ENCODE measurements at places on chromosomes 11 and 22. TPM values are rescaled to one million over a fixed set of nuclear protein-coding genes. Genes with fewer than 3 reads are reported as not detected.

TRIM48 gene
- total RNA-seq, result not detected

RTN4R gene
- 12.2 TPM for total RNA-seq

RAG1 gene
- 0.23 TPM for total RNA-seq

OR51B4 gene
- not detected for total RNA-seq

GRCh38 chr22:49481659-49482399, 345.8 kb downstream of the BRD1 start:
- H3K36me3 ChIP-seq, result no peaks in the 10 kb centered on the region
- DNase-seq, result peak; percentile 10
- H3K4me1 ChIP-seq, result no peaks in the 10 kb centered on the region
- H3K27me3 ChIP-seq, result peaks cover 50% of the 10 kb centered on the region
- H3K4me3 ChIP-seq, result peak overlapping the region; percentile 44

DNA sequence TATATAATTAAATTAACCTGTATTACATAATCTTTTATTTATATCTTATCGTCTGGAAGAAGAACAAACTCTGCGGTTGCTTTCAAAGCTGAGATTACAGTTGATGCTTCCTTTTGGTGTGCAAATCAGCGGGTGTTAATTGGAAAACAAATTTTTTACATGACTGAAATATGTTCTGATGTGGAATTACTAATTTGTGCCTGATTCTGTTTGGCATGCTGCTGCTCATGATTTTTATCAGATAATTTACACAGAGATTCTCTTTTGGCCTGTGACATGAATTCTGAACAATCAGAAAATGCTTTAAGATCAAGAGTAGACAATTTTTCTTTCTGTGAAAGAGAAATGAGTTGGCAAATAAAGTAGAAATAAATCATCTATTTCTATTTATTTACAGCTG, 510.8 kb downstream of the NELL1 start:
- DNase-seq, result no peak
- no peaks in the 10 kb centered on the region for H3K36me3 ChIP-seq
- no peaks in the 10 kb centered on the region for H3K27me3 ChIP-seq
- no peak overlapping the region for H3K27ac ChIP-seq

DNA sequence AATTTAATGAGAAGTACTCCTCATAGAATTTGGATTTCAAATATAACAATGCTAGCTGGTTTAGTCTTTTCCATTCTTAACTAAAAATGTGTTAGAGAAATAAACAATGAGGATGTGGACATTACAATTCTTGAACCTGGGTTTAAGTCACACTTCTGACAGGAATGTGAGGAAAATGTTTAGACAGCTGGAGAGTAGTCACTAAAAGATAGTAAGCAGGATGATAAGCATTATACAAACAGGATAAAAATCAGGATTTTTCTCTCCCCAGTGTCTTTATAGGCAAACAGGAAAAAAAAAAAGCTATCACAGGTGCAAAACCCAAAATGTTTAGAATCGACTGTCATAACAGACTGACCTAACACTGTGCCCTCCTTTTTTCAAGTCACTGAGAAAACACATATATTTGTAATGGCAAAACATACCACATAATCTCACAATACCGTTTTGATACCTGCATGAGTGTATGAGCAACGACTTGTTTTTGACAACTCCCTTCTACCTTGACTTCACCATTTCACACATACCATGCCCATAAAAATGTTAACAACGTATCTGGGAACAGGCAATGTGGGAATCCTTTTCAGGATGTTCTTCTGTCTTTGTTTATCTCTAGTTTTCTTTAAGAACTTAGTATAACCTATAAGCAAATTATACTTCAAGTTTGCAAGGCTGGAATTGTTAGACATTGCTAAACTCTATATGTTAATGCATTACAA, 242.0 kb downstream of the SBF2 start:
- H3K4me1 ChIP-seq, result peaks cover 22% of the 10 kb centered on the region
- H3K4me3 ChIP-seq, result no peak overlapping the region
- no peak overlapping the region for H3K27ac ChIP-seq
- no peaks in the 10 kb centered on the region for H3K27me3 ChIP-seq
- no peaks in the 10 kb centered on the region for H3K36me3 ChIP-seq
- DNase-seq, result no peak

DNA sequence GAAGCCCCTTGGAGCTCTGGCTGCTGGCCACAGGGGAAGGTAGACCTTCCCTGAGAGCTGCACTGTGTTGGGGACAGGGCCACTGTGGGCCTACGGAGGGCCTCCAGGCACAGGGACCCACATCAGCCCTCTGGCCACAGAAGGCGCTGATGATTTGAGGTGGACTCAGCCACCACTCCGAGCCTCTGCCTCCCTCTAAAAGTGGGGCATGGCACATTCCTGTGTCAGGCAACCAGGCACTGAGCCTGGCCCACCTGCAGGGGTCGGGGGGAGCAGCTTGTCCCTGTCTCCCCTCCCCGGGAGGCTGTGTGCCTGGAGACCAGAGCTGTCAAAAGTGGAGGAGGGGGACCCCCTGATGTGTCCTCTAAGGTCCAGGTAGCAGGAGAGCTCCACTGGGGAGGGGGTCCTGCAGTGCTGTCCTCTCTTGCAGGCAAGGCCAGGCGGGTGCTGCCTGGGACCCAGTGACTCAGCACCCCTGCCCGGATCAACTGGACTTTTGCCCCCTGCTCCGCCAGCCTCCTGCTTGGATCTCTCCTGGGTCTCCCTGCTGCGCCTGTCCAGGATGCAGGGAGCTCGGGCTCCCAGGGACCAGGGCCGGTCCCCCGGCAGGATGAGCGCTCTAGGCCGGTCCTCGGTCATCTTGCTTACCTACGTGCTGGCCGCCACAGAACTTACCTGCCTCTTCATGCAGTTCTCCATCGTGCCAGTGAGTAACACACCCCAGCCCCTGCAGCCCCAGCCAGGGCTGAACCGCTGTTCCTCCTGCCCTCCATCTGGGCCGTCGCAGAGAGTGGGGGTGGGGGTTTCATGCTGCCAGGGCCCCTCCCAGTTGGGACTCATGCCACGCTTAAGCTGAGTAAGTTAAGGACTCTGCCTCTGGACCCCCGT, 17.5 kb upstream of the CDKN1C start:
- no peaks in the 10 kb centered on the region for H3K36me3 ChIP-seq
- no peaks in the 10 kb centered on the region for H3K27me3 ChIP-seq
- no peak for DNase-seq

DNA sequence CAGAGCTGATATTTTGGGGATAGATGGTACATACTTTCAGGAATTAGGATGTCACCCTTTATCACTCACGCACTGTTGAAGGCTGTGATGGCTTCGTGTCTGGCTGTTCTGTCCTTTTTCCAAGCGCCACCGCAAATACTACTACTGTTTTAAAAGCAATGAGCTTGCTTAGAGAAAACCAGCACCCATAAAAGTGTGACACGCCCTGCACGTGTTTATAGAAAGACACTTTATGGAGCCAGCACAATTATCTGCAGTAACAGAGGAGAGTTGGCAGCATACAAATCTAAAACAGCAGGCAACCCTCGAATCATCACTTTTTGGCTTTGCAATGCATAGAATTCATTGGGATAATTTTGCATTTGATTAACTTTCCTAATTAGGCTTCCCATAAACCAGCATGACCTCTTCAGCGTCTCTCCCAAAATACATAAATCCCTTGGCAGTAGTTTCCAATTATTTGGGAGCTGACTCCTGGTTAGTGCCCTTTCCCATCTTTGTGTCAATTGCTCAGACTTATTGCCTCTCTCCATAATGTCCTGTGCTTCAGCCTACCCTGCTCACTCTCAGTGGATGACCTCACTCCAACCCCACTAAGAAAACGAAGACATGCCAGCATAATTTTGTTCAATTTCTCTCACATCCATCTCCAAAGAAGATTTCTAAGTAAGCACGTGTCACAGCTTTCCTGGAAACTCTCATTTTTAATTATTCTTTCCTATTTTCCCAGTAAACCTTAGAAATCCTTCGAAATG, 118.7 kb upstream of the LARGE1 start:
- no peaks in the 10 kb centered on the region for H3K27me3 ChIP-seq
- no peaks in the 10 kb centered on the region for H3K36me3 ChIP-seq
- H3K4me3 ChIP-seq, result no peak overlapping the region
- no peak for DNase-seq
- H3K27ac ChIP-seq, result no peak overlapping the region
- H3K4me1 ChIP-seq, result no peaks in the 10 kb centered on the region

GRCh38 chr22:44196731-44197131, 16.0 kb downstream of the PARVG start:
- no peak for DNase-seq
- no peaks in the 10 kb centered on the region for H3K36me3 ChIP-seq
- peaks cover 8% of the 10 kb centered on the region for H3K4me1 ChIP-seq
- H3K4me3 ChIP-seq, result no peak overlapping the region
- H3K27ac ChIP-seq, result no peak overlapping the region

All from PC-3 (cell line).